ENCODE measurements at places on chromosomes 12 and 14. TPM values are rescaled to one million over a fixed set of nuclear protein-coding genes. Genes with fewer than 3 reads are reported as not detected.

HCAR2 gene
- total RNA-seq, result not detected

OVCH1 gene
- not detected for total RNA-seq

RHOF gene
- 159 TPM for total RNA-seq

RNASE9 gene
- total RNA-seq, result not detected

TAS2R43 gene
- total RNA-seq, result 0.53 TPM

TNS2 gene
- total RNA-seq, result 1.9 TPM

GARIN6 gene
- total RNA-seq, result not detected

PLEKHA5 gene
- total RNA-seq, result 2.4 TPM

GLT1D1 gene
- not detected for total RNA-seq

TAS2R10 gene
- 0.25 TPM for total RNA-seq

RNF212B gene
- not detected for total RNA-seq

DLK1 gene
- total RNA-seq, result not detected

PTGER2 gene
- total RNA-seq, result 158 TPM

POMT2 gene
- total RNA-seq, result 9.1 TPM

Measured in activated naive CD4-positive, alpha-beta T cell treated with anti-CD3 and anti-CD28 coated beads, Interleukin-2, amount 10 ng/mL, durations not matched to agents 5 hours and 36 hours (primary cell).